ENCODE measurements at places on chromosomes 2 and 18.

DNA sequence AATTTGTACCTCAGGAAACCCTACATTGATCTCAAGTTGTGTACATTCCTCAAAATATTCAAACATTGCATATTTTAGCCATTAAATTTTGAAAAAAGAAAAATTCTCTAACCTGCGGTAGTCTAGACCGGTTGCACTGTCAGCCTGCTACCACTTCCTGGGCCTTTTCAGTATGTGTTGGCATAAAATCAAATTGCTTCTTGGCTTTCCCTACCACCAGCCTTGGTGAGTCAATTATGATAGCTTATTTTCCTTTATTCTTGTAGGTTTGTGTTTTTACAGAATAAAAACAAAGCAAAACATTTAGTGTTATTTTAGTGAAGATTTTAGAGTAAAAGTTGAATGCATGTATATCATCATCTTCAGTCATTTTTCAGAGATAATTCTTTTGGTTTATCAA, 61.2 kb downstream of the FAM171B start:
- no peak for DNase-seq

- peak; percentile 11 for DNase-seq
These were observed 62.9 kb downstream of the RPL31 start for GRCh38 chr2:101064868-101065549.

GRCh38 chr18:35413163-35413511, 36.0 kb upstream of the ZNF396 start:
- DNase-seq = no peak

DNA sequence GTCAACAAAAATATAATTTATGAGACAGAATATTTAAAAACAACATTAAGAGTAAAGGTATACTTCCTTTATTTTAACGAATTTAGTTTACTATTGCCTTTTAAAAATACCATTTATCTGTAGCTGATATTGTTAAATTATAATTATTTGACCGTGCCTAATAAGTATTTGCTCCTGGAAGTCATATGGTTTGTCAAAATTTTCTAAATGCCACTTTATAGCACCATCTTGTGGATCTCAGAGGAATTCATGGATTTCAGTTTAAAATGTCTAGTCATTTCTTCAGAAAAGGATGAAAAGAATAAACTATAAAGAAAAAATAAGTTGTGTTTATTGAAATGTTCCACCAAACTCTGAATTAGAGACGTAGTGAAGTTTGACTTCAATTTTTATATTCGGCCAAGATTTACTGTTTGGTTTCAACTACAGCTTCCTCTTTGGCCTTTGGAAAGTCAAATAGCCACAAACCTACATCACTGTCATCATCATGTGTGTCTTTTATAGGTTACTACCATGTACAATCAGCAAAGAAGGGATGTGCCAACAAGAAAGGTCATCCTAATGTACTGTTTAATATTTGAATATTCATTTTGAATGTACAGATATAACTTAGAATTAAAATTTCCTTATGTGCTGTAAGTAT, 10.3 kb upstream of the FTCDNL1 start:
- no peak for DNase-seq

DNA sequence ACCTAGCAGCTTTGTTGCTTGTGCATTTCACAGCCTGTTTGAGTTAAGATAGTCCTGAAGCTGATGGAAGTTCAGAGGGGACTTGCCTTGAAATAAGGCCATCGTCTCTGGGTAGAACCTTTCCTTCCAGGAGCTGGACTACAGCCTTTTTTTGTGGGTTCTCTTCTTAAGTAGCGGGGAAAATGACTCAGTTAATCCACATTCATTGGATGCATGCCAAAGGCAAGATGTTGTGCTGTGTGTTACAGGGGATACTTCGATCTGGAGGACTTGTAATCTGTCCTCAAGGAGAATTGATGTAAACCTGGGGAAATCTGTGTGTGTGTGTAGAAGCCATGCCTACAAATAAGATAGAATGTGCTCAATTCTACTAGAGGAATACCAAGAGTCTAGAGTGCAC, 46.8 kb downstream of the RPIA start:
- DNase-seq = no peak

DNA sequence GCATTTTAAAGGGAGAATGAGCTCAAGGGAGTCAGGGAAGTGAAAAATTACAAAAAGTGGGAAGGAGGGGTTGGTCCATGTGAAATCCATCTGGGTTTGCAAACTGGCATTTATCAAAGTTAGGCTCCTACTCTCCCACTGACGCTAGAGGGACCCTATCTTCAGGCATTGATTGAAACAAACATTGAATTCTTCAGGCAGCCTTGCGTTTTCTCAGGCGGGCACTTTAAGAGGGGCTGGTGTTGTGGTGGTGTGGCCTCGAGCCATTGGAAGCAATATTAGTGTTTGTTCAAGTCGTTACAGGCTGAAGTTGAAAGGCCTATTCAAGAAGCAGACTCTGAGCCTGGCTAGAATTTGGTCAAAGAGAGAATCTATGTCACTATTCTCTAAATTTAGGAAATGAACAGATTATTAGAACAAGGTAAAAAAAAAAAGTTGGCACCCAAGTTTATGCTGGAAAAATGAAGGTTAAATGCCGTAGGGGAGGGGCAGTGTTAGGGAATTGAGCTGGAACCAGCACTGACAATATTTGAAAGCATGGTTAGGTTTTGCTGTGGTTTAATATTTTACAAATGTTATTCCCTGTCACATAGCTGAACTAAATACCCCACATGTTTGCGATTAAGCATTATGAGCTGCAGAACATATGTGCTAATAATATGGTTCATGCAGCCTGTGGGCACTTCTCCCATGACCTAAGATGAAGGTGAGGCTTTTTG, 36.8 kb downstream of the STON1 start:
- peak; percentile 18 for DNase-seq

- DNase-seq = peak; percentile 19
These were observed 32.8 kb downstream of the DTNA start for GRCh38 chr18:34742891-34743341.

- no peak for DNase-seq
These were observed 355.5 kb upstream of the ZEB2 start for GRCh38 chr2:144875290-144875969.

DNA sequence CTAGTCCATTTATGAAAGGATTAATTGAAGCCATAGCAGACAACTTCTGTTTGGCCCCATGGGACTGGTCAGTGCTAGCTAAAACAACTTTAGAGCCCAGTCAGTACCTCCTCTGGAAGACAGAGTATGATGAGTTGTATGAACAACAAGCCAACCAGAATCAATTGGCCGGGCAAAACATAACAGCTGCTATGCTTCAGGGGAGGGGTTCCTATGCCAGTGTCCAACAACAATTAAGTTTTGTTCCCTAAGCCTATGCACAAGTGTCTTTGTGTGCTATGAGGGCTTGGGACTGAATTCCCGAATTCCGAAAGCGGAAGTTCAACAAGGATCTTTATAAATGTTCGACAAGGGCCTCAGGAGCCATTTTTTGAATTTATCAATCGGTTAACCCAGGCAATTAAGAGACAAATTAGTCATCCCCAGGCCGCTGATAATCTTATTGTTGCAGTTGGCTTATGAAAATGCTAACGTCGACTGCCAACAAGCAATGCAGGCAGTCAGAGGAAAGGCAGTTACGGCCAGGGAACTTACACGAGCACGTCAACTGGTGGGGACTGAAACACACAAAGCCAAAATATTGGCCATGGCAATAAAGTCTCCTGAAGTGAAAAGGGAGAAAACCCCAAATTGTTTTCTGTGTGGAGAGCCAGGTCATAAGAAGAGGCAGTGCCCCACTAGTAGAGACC, 57.9 kb downstream of the ZNF638 start:
- DNase-seq = peak; percentile 32

DNA sequence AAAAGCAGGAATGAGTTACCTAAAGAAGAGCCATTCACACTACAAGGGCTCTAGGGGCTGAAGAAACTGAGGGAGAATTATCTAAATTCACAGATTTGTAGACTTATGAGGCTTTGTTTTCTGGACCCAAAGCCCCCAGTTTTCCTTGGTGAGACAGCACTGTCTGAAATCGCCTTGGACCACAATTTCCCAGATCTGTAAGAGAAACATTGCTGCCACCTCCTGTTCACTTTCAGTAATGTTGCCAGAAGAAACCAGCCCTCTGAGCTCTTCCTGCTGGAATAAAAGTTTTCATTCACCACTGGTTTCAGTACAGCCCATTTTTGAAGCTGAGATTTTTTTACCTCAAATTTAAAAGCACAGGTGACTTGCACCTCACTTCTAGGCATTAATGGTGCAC, 169.2 kb downstream of the CDH20 start:
- no peak for DNase-seq

DNA sequence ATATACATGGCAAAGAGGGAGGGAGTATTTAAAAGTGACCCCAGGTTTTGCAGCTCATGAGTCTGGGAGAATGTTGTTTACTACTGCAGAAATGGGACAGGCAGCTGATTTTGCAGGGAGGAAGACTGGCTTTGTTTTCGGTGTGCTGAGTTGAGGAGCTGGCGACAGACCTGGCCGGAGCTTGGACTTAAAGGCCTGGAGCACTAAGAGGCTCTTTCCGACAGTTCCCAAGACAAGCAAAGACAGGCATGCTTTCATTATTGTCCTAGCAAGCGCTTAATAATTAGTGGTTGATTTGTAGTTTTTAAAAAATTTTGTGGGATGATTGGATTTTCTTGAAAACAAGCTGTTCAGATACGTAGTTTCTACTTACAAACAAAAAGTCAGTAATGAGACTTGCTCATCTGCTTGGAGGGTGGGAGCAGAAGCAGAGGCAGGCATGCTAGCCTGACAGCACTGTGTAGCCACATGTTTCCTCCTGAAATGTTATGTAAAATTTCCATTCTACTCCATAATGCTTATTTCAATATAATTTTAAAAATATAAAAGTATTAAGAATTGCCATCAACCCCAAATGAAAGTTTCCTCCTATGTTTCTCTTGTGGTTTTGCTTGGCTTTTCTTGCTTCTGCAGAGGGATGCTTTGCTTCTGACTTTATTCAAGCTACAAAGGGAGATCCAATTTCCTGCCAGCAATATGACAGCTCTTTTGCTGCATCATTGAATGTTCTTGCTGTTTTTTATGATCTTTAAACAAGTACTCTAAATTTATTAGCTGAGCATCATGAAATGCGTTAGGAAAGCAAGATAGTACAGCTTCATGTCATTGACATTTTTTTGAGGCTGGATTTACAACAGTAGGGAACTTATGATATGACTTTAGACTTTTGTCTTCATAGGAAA, 75.8 kb downstream of the PHLPP1 start:
- peak; percentile 51 for DNase-seq

DNA sequence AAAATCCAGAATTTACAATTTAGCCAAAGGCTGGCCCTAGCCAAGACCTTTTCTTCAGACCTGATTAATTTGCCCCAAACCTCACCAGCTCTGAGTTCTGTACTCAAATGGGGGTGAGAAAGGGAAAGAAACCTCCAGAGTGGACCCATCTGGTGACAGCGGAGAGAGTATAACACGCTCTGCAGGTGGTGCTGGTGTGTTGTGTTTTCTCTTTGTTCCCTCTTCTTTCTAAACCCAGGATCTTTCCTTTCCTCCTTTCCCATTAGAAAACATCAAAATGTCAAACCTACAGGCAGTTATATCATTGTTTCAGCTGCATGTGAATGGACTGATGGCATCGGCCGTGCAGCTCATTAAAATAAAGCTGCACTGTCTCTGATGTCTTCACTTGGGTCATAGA, 253.2 kb upstream of the SP5 start:
- no peak for DNase-seq

GRCh38 chr18:61832858-61833257, 59.9 kb downstream of the RNF152 start:
- DNase-seq = no peak

GRCh38 chr2:98240786-98241398, 105.4 kb upstream of the CNGA3 start:
- DNase-seq = no peak

DNA sequence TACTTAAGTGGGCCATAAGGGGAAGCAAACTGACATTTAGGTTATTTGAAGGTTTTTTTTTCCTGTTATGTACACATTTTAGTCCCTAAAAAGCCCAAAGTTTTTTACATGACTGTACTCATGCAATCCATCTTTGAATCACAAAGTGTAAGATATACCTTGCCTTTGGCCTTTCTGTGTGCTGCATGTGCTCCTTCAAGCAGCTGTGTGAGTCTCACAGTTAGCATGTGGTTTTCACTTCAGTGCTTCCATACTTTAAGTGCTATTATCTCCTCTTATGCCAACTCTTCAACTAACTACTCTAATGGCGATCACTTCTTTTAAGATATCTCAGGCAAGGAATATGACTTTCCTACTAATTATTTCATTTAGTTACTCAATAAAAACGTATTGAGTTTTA, 597.1 kb upstream of the ACVR2A start:
- no peak for DNase-seq

DNA sequence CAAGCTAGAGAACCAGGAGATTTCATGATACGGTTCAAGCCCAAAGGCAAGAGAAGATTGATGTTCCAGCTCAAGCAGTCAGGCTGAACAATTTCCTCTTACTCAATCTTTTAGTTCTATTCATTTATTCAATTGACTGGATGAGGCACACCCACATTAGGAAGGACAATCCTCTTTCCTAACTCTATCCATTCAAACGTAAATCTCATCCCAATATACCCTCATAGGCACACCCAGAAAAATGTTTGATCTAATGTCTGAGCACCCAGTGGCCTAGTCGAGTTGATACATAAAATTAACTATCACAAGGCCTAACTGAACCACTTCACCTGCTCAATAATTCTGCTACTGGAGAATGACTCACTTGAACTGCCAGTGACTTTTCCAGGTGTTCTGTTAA, 180.7 kb downstream of the RAD51AP2 start:
- no peak for DNase-seq

- DNase-seq = no peak
These were observed 70.4 kb downstream of the RHBDD1 start for GRCh38 chr2:226906163-226906693.

GRCh38 chr2:223712642-223713041, 110.5 kb upstream of the SCG2 start:
- no peak for DNase-seq

DNA sequence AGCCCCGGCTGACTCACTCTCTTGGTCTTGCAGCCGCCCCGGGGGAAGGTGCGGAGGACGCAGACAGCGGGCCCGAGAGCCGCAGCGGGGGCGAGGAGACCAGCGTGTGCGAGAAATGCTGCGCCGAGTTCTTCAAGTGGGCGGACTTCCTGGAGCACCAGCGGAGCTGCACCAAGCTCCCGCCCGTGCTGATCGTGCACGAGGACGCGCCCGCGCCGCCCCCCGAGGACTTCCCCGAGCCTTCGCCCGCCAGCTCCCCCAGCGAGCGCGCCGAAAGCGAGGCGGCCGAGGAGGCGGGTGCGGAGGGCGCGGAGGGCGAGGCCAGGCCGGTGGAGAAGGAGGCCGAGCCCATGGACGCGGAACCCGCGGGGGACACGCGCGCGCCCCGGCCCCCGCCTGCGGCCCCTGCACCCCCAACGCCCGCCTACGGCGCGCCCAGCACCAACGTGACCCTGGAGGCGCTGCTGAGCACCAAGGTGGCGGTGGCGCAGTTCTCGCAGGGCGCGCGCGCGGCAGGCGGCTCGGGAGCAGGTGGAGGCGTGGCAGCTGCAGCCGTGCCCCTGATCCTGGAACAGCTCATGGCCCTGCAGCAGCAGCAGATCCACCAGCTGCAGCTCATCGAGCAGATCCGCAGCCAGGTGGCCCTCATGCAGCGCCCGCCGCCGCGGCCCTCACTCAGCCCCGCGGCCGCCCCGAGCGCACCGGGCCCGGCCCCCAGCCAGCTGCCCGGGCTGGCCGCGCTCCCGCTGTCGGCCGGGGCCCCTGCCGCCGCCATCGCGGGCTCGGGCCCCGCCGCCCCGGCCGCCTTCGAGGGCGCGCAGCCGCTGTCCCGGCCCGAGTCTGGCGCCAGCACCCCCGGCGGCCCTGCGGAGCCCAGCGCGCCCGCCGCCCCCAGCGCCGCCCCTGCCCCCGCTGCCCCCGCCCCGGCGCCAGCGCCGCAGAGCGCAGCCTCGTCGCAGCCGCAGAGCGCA, 12.7 kb downstream of the SALL3 start:
- no peak for DNase-seq

All from C1 segment of cervical spinal cord (tissue), 14 donors.